ENCODE measurements at places on chromosomes 1 and 21.

DNA sequence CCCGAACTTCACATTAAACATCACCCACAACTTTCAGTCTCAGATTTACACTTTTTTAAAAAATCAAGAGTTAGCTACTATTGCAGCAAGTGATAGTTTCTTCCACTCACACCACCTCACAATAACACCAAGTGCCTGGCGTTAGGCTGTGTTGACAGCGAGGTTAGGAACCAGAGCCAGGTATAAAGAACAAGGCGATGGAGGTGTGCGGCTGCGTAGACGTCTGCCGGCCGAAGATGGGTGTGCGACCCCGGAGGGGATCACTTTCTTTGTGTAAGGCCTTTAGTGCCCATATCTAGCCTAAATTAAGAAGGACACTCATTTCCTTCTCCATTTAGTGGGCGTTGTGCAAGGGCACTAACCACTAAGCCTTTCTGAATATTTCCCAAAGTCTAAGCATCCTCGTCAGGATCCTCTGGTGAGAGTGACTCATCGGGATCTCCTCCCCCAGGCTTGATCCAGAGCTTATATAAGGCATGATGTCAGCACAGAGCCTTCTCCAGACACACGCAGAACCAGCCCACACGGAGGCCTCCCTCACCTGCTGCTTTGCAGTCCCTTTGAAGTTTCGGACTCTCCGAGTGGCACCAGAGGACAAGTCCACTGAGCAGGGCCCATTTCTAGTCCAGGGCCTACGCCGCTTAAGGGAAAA, 11.8 kb downstream of the NHLH2 start:
- no peak for DNase-seq

DNA sequence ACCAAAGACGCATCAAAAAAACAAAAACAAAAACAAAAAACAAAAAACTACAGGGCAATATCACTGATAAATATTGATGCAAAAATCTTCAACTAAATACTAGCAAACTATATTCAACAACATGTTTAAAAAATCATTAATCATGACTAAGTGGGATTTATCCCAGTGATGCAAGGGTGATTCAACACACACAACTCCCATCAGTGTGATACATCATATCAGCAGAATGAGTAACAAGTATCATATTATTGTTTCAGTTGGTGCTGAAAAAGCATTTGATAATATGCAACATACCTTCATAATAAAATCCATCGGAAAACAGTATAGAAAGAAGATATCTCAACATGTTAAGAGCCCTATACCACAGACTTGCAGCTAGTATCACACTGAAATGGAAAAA, 953.0 kb downstream of the AMY1C start:
- no peak for DNase-seq

- DNase-seq: no peak
Measured at GRCh38 chr1:175185903-175186302, 6.7 kb downstream of the KIAA0040 start.

GRCh38 chr1:50272912-50273311, 150.3 kb downstream of the DMRTA2 start:
- no peak for DNase-seq

DNA sequence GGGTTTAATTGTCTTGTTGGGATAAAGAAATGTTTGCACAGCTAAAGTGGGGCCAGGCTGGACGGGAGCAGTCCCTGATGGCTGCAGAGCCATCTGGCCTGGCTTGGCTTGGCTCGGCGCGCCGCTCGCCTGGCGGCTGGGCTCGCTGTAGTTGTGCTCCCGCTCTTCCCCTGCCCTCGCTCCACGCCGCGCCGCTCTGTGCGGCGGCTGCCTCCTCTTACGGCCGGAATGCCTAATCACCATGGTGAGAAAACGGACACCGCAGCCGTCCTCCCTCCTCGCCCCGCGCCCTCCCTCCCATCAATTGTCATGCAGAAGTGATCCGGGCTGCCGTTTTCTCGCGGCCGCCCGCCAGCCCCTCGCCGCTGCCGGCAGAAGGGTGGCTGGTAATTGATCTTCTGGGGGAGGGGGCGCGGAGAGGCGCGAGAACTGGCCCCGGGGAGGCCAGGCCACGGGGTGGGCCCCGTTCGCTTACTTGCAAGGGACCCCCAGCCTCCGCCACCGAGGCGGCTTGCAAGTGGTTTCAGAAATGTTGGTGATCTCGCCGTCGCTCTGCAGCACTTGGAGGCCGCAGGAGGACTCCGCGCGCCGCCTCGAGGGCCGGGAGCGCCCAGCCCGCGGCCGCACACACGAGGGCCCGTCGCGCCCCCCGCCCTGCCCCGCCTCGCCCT, 12.4 kb downstream of the RNF220 start:
- no peak for DNase-seq

- DNase-seq: no peak
Measured at GRCh38 chr1:60765204-60765603, 317.2 kb upstream of the NFIA start.

DNA sequence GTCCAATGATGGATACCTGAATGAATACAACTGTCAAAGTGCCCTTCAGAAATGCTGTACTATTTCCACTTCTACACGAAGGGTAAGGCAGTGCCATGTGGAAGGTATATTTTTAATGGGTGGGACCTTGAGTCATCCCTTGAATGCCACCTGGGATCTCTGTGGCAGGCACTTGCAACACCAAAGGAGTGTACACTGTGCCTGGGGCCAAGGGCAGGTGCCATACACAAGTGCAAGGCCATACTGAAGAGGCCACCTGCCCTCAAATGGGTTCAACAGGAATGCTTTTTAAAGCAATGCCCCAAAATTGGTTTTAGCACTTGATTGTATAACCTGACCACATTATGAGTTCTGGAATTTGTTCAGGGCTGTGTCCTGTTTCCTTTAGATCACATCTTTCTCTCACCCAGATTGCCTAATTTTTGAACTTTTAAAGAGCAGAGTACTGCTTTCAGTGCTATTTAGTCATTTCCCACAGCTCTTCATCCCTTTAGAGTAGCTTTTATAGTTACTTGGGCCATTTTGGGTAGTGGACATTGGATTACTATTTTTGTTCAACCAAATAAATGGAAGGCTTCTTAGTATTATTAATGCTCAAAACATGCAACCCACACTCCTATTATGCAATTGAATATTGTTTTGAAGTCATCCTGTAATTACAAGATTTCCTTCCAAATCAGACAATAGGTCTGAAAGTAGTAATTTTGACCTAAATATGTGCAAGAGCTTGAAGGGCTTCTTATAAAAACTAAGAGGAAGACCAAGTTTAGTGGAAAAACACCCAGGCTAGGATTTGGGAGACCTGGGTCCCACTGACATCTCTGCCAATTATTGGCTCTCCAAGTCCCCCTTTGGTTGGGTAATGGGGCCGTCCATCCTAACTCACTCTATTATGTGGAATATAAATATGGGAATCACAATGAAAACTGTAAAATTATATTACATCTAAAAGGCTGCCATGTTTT, 57.2 kb downstream of the LEPR start:
- no peak for DNase-seq

- no peak for DNase-seq
Measured at GRCh38 chr1:205976708-205977401, 26.3 kb downstream of the RAB7B start.

DNA sequence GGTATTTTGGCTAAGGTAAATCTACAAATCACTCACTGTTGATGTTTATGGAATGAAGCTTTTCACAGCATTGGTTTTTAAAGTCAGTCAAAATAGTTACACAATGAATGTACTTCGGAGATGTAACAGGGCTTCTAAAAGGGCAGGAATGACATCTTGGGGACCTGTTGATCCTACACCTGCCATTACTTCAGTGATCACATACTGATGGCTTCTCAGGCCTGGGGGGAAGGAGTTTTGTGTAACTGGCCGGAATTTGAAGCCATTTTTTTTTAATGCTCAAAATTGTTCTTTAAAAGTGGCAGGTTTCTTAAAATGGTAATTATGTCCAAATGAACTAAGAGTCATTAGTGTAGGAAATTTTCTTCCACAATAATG, 11.2 kb downstream of the RPL5 start:
- DNase-seq: no peak

All from stimulated activated CD8-positive, alpha-beta memory T cell treated with anti-CD3 and anti-CD28 coated beads, Interleukin-4, amount 100 ng/mL, for 48 hours (primary cell).